ENCODE measurements at places on chromosomes 3 and 15.

DNA sequence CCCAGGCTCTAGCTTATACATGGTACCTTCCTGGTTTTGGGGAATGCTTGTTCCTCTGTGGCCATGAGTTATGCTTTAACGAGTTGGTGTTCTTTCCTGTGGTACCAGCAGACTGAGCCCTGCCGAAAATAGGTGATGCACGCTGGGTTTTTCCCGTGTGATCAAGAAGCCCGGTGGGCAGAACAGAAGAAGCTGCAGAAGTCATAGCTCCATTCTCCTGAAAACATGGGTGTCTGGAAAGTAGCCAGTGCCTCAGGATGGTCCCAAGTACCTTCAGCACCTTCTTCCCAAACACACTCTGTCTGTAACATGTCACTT, 25.2 kb downstream of the MAPKBP1 start:
- no peak for DNase-seq

DNA sequence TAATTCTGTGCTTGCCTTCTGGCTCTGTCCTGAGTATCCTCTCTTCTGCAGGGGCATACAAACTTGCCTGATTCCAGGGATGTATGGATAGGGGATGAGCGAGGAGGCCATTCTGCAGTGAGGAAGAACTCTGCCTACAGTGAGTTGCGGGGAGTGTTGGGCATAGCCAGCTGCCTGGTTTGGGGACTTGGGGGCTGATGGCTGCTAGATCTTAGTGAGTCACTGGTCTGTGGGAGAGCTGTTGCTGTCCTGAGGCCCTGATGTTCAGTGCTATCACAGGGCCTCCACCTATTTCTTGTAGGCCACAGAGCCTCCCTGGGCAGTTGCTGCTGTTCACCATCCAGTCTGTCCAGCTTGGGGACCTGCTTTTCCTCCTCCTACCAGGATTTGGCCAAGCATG, 20.3 kb downstream of the CDAN1 start:
- DNase-seq, result no peak

GRCh38 chr3:9903238-9903624, 583 bp downstream of the IL17RE start:
- DNase-seq, result no peak

- DNase-seq, result no peak
Measured at GRCh38 chr3:195897853-195898415, 10.4 kb downstream of the TNK2 start.

- DNase-seq, result no peak
Measured at GRCh38 chr15:75067123-75067830, 43.9 kb downstream of the PPCDC start.

DNA sequence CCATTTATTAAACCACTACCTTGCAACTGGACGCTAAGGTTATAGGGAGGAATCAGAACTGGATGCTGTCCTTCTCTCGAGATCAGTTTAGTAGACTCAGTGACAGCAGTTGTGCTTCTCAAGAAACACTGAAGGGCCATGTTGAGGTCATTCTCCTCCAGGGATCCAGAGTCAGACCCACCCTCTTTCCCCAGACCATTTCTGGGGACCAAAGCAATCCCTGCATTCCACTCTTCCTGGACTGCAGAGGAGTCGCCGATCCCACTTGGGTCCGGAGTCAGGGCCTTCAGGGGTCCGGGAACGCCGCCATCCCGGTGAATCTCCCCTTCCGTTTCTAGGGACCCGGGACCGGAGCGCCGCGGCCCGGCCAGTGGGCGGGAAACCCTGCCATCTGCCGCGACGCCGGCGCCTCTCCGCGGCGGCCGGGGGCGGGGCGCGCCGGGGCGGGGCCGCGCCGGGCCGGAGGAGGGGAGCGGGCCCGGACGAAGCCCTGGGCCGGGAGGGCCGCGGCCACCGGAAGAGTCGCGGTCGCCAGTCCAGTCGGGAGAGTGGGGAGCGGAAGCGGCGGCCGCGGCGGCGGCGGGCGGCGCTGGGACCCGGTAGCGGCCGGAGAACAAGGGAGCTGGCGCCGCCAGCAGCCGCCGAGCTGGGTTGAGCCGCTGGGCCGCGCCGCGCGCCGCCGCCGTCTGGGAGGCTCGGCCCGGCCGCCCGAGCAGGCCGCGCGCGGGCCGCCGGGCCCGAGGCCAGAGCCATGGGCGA, at the start of gene DVL3:
DVL3 (plus strand) TSS at position 493 of the 759 bp plus-strand sequence; CDS start at position 752, 259 bp downstream.
- DNase-seq, result peak; percentile 45

- DNase-seq, result no peak
Measured at GRCh38 chr3:111385971-111386495, 156.0 kb upstream of the CD96 start.

Data from progenitor cell of endocrine pancreas (in vitro differentiated cells).